Esophagus mucosa (tissue), 1 donor: ENCODE measurements at places on chromosomes 1 and 21.

DNA sequence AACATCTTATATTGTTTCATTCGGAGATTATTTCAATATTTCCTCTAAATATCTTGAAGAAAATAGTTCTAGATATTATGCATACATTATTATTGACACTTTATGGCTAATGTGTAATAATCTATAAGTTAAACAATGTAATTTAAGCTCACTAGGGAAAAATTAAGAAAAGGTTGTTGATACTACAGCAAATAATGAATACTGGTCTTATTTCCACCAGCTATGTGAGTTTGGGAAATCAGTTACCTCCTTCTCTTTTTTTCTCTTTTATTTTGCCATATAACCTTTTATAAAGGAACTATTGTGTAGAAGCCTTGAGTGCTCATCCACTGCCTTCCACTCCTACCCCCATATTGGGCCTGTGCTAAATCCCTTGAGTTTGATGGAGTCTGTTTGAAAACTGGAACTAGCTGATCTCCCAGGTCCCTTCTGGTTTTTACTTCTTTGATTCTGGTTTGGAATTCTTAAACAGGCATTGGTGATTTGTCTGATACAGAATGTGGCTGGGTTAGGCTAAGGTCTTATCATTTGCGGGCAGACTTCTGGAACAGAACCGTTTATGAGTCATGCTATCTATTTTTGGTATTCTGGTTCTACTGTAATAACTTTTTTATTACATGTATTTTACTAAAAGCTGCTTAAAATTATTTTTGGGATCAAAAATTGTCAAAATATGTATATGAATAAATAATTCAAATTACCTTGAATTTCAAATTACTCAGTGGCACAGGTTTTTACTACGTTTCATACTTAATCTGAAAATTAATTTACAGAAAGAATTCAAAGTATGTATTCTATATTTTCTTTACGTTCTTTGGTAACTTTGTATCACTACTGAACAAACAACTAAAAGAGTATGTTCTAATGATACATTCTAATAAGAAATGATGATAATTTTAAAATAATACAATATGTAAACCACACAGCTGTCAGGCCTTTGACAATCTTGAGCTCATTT is 5.0 kb upstream of the CDC14A start:
- ATAC-seq: no peak

DNA sequence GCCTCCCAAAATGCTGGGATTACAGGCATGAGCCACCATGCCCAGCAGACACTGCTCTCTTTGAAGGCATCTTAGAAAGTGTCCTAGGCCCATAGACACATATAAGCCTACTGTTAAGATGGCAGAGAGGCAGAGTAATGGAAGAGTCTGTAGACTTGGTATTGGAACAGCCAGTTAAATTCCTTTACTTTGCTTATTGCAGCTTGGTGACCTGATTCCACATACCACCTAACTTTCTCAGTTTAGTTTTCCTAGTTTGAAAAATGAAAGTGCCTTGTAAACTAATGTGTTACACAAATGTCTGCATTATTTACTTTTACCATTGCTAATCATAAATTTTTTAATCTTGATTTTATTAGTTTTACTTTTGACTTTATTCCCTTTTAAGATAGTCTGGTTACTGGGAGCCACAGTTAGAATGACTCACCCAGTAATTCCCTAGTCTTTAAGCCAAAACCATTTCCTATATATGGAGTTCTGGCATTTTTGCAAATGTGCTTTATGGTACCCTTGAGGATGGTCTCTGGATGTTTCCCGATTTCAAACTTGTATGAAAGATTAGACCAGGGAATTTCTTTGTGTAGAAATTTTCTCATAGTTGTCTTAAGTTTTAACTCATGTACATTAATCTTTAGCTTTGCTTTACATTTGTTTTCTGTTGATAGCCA is 6.4 kb downstream of the SMAP2 start:
- no peak for ATAC-seq

DNA sequence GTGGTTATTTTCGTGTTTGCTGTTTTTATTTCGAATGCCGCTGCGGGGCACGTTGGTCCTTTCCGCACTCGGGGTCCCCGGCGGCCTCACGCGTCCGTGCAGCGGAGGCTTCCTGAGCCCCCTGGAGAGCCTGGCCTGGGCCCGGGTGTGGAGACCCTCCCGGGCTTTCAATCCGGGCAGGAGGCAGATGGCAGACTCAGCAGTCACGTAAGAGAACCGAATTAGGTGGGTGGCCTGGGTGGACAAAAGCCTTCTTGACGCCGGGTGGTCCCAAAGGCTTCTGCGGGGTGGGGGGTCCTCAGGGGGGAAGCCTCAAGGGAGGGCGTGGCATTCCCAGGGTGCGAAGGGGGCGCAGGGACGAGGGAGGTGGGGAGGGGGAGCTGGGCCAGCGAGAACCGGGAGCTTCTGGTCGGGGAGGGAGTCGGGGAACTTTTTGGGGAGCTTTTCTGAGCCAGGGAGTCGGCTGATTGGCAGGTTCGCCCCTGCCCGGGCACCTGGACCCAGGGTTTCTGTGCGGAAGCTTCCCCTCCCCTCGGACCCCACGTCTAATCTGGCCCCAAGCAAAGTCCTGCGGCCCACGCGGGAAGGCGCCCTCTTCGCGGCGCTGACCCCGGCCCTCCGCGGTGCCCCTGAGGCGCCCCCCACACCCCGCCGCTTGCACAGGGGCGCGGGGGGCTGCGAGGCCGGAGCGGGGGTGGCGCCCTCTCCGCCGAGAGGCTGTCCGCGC is 1.3 kb upstream of the HES4 start:
- no peak for ATAC-seq

GRCh38 chr1:3670823-3671265 is 18.5 kb downstream of the TP73 start:
- ATAC-seq: no peak

- ATAC-seq: no peak
Measured at GRCh38 chr1:218983433-218983832, 190.2 kb upstream of the LYPLAL1 start.

- no peak for ATAC-seq
Measured at GRCh38 chr1:78177708-78178270, 132.0 kb downstream of the GIPC2 start.

- peak; percentile 91 for ATAC-seq
Measured at GRCh38 chr1:223341121-223341520, 22.9 kb downstream of the SUSD4 start.
